ENCODE measurements at places on chromosomes 4 and X.

- DNase-seq: no peak
Observed at GRCh38 chrX:80879143-80879542, 69.5 kb upstream of the BRWD3 start.

DNA sequence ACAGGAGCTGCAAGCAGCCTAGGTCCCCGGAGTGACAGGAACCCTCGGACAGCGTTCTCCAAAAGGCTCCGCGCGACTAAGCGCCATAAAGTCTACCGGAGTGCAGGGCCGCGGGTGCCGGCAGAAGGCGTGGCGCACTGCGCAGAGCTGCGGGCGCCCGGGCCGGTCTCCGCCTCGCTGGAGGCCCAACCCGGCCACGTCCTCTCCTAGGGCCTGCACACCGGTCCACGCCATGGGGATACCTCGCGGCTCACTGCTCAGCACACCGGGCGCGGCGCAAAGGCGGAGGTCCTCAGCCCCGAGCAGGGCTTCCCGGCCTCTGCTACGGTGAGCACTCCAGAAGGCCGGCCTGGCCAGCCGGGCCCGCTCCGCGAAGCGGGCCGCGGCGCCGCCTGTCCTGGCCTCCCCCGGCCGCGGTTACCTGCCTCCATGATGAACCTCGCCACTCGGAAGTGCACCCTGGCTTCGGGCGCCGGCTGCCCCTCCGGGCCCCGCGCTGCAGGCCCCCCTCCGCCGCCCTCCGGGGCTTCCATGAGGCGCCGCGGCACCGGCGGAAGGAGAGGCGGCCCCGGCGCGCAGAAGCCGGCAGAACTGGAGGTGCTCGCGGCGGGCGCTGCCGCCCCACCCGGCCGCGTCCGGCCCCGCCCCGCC, at the start of gene CCNQ:
CCNQ (minus strand) TSS at position 599 of the 651 bp plus-strand sequence; CDS start at position 533, 66 bp downstream.
- peak; percentile 25 for DNase-seq

DNA sequence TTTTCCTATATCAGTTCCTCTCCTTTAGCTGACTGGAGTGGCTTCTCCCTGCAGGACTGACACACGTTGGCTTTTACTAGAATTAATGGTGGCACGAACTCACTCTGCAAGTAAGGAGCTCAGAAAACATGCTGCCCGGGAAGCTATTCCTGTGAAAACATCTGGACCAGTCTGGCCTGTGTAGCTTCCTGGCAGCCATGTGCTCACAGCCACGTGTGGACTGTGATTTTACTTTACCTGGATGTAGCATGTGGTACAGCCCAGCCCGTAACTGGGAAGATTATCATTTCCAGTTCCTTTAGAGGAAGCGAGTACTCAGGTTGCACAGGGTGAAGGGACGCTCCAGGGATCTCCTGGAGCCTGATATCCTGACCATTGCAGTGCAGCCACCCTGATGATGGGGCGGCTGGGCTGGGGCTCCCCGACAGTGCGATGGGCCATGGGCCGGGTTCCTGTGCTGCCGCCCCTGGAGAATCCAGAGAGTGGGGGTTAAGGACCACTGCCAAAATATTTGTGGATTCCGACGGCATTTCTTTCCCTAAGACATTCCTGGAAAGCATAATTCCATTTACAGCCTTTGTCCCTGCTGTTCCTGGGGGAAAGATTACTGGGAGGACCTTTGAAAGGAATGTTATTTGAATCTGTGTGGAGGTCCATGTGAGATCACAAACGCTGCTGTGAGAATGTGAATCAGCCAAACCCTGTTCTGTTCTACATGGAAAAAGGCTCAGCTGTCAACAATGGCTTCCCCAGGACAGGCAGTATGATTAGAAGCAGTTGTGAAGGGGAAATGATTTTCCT, 35.0 kb downstream of the PROM1 start:
- no peak for DNase-seq

GRCh38 chr4:52612341-52612740, 46.8 kb downstream of the USP46 start:
- DNase-seq: no peak

DNA sequence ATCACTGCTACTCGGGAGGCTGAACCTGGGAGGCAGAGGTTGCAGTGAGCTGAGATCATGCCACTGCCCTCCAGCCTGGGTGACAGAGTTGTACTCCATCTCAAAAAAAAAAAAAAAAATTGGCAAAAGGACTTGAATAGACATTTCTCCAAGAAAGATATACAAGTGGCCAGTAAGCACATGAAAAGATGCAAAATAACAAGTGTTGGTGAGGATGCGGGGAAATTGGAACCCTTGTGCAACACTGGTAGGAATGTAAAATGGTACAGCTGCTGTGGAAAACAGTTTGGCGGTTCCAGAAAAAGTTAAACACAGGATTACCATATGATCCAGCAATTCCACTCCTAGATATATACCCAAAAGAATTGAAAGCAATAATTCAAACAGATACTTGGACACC, 19.4 kb downstream of the RBM10 start:
- no peak for DNase-seq

GRCh38 chr4:472881-473569, 25.9 kb downstream of the ZNF721 start:
- DNase-seq: peak; percentile 17

DNA sequence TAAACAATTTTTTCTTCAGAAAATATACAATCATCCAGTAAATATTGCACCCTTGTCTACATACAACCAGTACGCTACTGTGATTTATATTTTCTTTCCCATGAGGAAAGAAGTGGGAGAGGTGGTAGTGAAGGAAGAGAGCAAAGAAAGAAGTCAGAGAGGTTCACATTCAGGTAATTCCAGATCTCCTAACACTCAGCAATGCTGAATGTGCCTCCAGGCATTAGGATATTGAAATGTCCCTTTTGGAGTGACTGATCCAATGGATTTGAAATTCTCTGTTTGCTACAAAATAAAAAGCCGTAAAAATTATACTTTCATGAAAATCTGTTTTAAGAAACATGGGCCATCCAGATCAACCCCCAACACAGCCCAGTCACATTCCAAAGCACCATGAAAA, 211.9 kb upstream of the NR3C2 start:
- no peak for DNase-seq

DNA sequence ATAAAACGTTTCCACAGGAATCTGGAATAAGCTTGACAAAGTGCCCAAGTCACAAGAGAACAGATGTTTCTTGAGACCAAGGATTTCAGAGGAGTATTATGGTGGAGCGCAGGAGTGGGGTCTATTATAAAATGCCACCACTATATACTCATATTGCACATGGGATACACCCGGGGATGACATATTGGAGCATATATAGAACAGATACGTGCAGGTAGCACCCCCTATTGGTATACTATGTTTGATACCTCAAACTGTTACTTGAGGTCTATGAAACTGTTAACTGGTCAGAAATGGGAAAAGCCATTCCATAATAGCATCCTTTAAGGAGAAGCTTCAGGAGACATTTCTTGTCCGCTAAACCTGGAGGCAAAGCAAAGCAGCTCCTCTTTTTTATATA, 86.0 kb downstream of the PCYT1B start:
- DNase-seq: peak; percentile 37

DNA sequence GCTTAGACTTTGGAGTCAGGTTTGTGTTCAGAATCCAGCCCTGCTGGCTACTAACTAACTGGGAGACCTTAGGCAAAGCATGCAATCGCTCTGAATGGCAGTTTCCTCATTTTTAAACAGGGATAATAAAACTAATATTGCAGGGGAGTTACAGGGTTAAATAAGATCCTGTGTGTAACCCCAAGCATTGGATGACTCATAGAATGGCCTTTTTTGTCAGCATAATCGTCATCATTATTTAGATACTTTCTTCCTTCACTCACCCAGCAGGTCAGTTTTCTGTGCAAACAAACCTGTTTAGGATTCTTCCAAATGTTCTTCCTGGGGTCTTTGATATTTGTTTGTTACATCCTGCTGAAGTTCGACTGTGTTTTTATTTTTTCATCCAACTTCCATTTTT, 208.2 kb downstream of the EVC2 start:
- DNase-seq: no peak

DNA sequence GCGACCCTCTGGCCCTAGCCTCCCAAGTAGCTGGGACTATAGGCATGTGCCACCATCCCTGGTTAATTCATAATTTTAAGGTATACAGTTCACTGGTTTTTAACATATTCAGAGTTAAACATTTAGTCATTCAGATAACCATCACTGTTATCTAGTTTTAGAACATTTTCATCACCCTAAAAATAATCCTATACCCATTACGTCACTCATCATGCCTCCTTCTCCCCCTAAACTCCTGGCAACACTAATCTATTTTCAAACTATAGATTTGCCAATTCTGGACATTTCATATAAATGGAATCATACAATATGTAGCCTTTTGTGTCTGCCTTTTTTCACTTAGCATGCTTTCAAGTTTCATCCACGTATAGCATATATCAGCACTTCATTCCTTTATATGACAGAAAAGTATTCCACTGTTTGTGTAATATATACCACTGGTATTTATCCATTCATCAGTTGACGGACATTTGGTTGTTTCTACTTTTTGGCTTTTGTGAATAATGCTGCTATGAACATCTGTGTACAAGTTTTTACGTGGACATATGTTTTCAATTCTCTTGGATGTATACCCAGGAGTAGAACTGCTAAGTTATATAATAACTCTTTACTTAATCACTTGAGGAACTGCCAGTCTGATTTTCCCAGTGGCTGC, 32.0 kb upstream of the RPS3A start:
- DNase-seq: no peak

DNA sequence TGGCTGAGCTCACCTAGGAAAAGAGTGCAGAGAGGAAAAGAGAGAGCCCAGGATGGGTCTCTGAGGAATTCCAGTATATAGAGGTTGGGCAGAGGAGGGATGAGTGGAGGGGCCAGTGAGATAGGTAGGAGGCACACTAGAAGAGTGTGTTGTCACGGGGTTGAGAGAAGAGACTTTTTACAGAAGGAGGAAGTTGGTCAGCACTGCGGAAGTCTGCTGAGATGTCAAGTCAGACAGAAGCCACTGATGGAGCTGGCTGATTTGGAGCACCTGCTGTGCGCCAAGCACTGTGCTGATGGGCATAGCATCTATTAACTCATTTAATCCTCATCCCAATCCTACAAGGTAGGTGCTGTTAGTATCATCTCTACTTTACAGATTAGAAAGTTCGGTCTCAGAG, 60.4 kb downstream of the EFNB1 start:
- no peak for DNase-seq

GRCh38 chrX:44042116-44042515, 68.9 kb upstream of the NDP start:
- DNase-seq: no peak

DNA sequence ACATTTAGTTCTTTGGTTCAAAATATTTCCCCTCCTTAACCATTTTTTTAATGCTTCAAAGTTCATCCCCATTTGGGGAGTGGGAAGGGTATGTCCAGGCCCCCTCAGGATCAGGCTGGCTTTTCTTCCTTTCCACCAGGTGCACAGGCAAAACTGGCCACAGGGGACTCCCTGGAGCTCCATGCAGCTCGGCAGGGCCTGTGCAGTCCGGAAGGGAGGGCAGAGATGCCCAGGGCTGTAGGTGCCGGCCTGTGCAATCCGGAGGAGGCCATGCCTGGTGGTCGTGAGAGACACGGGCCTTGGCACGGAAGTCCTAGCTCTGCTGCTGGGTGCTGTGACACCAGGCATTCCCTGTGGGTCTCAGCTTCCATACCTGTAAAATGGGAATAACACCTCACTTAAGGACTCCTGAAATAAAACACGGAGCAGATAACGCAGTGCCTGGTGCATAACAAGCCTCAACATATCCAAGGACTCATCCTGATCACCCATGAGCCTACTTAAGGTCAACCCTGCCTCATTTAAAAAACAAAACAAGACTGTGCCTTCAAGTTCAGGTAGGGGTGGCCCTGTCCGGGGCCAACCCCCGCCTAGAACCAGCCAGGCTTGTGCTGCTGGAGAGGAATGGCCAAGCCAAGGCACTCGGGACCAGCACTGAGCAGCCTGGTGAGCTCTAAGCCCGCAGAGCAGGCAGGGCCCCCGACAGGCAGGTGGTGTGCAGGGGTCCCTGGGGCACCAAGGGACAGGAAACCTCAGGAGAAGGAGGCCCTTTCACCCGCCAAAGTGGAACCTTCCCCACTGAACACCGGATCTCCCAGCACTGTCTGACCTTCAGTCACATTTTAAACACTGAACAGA, 21.2 kb upstream of the CYP4V2 start:
- no peak for DNase-seq

- no peak for DNase-seq
Observed at GRCh38 chr4:67918428-67918827, 34.6 kb upstream of the TMPRSS11D start.

DNA sequence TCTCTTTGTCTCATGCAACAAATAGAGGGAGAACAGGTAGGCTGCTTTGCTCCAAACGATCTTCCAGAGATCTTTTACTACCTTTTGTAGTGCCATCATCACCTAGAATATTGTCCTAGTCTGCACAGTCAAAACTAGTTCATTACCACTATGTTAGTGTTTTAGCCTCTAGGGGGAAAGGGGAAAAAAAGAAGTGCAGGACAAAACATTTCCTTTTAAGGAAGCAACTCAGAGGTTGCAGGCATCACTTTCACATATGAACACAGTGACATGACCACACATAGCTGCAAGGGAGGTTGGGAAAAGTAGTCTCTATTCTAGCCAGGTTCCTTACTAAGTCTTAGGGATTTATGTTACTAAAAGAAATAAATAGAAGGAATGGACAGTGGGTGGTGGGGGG, 39.3 kb upstream of the RAP2C start:
- DNase-seq: no peak

DNA sequence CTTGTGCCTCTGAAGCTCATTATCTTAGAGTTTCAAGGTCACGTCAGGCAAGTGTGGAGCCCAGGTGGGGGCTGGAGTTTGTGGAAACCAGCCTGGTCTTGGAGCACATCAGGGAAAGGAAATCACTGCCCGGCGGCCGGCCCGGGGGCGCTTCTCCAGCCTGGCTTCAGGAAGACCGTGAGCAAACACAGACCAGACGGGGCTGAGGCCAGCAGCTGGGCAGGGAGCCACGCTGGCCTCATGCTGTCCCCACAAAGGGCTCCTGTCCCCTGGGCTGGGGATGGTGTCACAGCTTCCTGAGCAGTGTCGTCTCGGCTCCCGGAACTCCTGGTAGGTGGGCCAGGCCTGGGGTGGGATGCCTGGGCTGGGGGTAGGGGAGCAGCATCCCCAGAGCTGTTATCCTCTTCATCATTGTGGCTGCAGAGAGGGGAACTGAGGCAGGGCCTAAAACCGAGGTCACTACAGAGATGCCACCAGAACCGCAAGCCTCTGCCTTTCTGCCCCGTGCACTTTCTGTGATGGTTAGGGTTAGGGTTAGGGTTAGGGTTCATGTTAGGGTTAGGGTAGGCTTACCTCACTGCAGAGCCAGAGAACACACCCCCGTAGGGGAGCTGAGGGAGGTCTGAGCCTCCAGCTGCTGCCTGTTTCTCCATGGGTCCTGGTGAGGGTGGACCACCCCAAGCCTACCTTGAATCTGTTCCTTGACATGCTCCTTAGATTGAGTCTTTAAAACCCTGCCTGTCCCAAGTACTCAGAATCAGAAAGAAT, 77.5 kb downstream of the HTRA3 start:
- DNase-seq: no peak

- DNase-seq: no peak
Observed at GRCh38 chrX:50609796-50610195, 139.2 kb upstream of the DGKK start.

GRCh38 chr4:19557161-19557560, 694.5 kb upstream of the SLIT2 start:
- DNase-seq: no peak

GRCh38 chrX:78555401-78555980, 103.6 kb downstream of the RTL3 start:
- peak; percentile 9 for DNase-seq

Measured in activated CD4-positive, alpha-beta T cell treated with anti-CD3 and anti-CD28 coated beads, Interleukin-10, Interleukin-2, amounts not matched to agents 100 ng/mL and 50 ng/mL, durations not matched to agents 16 hours and 8 hours (primary cell).